ENCODE measurements at places on chromosomes 5 and 9.

DNA sequence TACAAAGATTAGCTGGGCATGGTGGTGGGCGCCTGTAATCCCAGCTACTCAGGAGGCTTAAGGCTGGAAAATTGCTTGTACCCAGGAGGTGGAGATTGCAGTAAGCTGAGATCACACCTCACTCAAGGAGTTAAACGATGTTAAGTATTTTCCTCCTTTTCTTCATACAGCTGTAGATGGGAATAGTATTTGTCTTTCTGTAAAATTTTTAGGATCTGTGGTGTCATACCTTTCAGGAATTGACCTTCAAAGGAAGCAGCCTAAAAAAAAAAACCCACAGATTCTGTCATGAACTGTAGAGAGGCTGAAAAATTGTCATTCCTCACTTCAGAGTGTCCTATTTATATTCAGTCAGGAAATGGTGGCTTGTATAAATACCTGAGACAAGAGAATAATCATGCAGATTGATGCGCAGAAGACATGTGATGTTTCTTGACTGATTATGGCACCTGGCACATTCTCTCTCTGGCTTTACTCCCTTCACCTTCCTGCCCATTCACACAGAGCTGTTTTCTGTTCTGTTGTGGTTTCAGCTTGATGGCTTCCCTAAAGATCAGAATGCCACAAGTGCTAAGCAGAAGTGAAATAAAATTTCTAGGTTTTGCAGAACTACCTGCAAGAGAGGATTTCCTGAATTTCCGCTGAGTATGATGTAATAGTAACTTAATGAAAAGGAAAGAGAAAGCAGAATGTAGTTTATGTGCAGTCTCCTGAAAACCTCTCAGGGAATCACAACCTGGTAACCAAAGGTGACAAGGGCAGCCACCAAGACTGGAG lies 3.8 kb downstream of the IFNA1 start:
- no peak for DNase-seq

- no peak for DNase-seq
Observed at GRCh38 chr9:126564128-126564527, 49.6 kb upstream of the LMX1B start.

DNA sequence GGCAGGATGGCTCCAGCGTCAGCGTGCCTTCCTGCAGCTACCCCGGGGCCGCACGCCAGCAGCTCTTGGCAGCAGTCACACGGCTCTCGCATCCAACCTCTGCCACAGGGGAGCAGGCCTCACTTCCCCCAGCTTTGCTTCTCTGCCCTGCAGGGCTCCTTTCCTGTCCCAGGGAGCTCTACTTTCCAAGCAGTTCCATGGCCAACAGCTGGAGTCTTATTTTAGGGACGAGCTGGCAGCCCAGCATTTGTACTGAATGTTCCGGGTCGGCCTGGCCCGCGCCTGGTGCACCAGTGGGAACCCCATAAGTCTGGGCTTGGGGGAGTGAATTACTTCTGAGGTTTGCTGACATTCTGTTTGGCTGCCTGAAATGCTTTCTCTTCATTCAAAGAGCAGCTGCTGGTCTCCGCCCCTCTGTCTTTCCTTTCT lies 34.6 kb downstream of the GADD45G start:
- peak; percentile 7 for DNase-seq

- no peak for DNase-seq
Observed at GRCh38 chr9:121830441-121831140, 179.2 kb downstream of the DAB2IP start.

DNA sequence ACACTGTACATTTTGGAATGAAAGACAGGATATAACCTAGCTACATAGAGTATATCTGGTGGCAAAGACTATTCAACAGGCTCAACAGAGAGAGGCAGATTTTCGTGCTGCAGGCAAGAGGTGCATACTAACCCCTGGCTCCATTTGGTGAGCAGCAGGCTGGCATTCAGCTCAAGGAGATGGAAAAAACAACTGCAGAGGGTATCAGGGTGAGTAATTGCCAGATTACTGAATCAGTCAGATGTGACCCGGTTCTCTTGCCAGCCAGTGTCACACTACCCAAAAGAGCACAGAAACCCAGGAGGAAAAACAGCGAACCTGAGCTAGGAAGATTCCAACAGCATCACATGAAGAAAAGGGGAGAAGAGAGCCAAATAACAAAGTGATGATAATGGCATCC lies 130.4 kb upstream of the PRLR start:
- no peak for DNase-seq

- DNase-seq, result no peak
Observed at GRCh38 chr5:90792725-90793124, 234.1 kb downstream of the ADGRV1 start.

- no peak for DNase-seq
Observed at GRCh38 chr5:132675936-132676689, 2.3 kb downstream of the IL4 start.

GRCh38 chr9:72952381-72952690 lies 517 bp downstream of the ALDH1A1 start:
- DNase-seq, result no peak

DNA sequence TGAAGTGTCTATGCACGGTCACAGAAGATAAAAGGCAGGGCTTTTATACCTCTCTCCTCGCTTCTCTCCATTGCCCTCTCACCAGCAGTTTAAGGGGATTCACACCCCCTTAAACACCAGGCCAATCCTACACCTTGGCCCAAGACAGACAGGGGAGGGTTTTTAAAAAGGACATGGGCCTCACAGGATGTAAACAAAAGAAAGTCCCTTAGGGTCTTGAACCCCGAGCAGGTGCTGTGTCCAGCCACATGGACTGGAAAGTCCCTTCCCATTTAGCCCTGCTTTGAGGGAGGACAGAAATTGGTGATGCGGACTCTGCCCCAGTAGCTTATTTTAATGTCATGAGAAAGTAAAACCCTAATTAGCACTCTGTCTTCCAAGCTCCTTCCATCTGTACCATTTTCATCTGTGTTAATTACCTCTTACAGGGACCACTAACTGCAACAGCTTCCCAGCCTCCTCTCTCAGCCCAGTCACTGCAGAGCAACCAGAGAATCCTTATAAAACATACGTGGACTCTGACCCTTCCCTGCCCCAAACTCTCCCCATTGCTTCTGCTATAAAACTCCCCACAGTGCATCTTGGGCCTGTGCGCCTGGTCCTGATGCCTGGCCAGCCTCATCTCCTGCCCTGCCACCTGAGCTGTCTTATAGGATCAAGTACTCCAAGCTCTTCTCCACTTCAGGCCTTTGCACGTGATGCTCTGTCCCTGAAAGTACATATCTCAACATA lies 16.7 kb downstream of the WHRN start:
- no peak for DNase-seq

GRCh38 chr5:21030981-21031380 lies 1043.0 kb upstream of the CDH18 start:
- no peak for DNase-seq

- DNase-seq, result no peak
Observed at GRCh38 chr5:163363389-163363788, 74.0 kb upstream of the CCNG1 start.
